ENCODE measurements at places on chromosomes 6 and 20. TPM values are rescaled to one million over a fixed set of nuclear protein-coding genes. Genes with fewer than 3 reads are reported as not detected.

DNA sequence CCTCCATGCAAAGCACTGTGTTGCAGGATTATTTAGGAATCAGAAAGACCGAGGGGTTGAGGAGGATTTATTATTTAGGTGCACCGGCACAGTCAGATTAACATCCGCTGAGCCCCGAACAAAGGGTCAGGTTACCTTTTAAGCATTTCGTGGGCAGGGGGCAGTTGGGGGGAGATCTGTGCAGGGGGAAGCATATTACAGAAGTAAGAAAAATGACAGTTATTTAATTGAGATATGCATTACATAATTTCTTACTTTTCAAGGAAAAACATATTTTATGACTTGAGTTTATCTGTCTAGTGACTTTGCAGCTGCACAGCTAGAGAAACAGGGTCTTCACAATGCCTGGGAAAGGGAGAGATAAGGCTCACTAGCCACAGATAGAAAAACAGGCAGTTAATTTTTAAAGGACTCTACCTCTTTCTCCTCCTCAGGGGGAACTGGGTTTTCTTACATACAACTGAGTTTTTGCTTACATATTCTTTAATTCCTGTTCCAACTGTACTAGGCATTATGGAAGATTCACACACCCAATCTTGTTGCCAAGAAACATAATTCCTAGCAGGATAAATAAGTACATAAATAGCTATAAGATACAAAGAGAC is 1.7 kb upstream of the HINT3 start:
- H3K36me3 ChIP-seq, result no peaks in the 10 kb centered on the region
- no peak overlapping the region for H3K4me3 ChIP-seq
- peaks cover 27% of the 10 kb centered on the region for H3K4me1 ChIP-seq
- DNase-seq, result no peak
- no peak overlapping the region for H3K27ac ChIP-seq

GRCh38 chr6:3758842-3759144 is 7.3 kb upstream of the PXDC1 start:
- H3K27ac ChIP-seq, result no peak overlapping the region
- H3K4me1 ChIP-seq, result no peaks in the 10 kb centered on the region
- no peak for DNase-seq
- H3K27me3 ChIP-seq, result no peaks in the 10 kb centered on the region

- no peak for DNase-seq
- no peak overlapping the region for H3K27ac ChIP-seq
- peaks cover 18% of the 10 kb centered on the region for H3K4me1 ChIP-seq
- no peaks in the 10 kb centered on the region for H3K36me3 ChIP-seq
These were observed 5.1 kb downstream of the RREB1 start for GRCh38 chr6:7112741-7113313.

DNA sequence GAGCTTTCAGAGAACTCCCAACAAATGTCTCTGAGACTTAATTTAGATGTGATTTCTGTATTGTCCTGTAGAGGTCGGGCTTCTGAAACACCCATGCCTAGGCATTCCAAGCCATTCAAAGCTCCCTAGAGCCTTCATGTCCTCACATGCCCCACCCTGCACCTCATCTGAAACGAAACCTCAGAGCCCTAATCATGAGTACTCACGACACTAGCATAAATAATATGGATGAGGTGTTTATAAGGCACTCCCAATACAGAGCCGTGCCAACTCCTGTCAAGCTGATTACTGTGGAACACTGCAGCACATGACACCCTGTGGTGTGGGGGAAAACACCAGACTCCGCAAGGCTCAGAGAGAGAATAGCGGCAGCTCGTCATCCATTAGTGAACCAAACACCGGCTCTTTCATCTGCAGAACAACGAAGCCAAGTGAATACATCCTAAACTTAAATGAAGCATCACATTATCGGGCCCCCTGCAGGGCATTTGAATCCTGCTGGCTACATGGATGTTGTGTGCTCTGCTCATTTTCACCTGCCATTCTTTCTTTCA is 83.8 kb downstream of the FNDC1 start:
- H3K36me3 ChIP-seq, result no peaks in the 10 kb centered on the region
- H3K4me3 ChIP-seq, result no peak overlapping the region
- no peak for DNase-seq
- no peaks in the 10 kb centered on the region for H3K4me1 ChIP-seq

Gene COL10A1
- total RNA-seq, result 0.12 TPM

Gene IL20RA
- 17.3 TPM for total RNA-seq

DNA sequence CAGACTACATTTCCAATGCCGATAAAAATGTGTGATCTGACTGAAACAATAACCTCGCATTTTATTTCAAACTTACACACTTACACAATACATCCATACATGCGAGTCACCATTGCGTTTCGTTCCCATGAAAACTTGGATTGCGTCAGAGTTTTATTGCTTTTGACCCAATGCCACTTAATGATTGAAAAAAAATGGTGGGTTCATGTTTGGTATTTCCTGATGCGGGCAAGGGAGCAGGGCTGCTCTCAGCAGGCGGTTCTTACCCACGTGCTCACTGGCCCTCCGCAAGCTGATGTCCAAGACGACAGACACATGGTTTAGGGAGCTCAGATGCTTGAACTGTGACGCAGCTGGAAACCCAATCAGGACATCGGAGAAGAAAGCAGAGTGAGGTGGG is 281.0 kb upstream of the SULF2 start:
- no peaks in the 10 kb centered on the region for H3K4me1 ChIP-seq
- DNase-seq, result no peak
- H3K27me3 ChIP-seq, result no peaks in the 10 kb centered on the region
- H3K27ac ChIP-seq, result no peak overlapping the region
- no peak overlapping the region for H3K4me3 ChIP-seq
- no peaks in the 10 kb centered on the region for H3K36me3 ChIP-seq

DNA sequence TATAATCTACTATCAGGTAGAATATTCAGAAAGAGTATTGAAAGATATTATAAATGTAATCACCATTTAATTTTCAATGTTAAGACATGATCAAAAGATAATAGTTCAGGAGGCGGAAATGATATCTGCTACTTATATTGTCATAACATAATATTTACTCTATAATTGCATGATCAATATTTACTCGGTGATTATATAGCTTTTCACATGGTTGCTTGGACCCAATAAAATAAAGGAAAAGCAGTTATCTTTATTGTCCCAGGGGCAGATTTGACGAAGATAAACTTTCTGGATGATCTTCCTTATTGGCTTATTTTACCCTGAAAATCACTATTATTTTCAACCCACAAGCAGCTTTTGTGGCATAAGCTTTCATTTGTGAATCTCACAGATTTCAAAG is 350.4 kb downstream of the HACE1 start:
- no peaks in the 10 kb centered on the region for H3K36me3 ChIP-seq
- no peak overlapping the region for H3K4me3 ChIP-seq
- no peak overlapping the region for H3K27ac ChIP-seq
- no peaks in the 10 kb centered on the region for H3K4me1 ChIP-seq
- DNase-seq, result no peak
- no peaks in the 10 kb centered on the region for H3K27me3 ChIP-seq

GRCh38 chr6:40322336-40322735 is 264.8 kb downstream of the LRFN2 start:
- no peaks in the 10 kb centered on the region for H3K4me1 ChIP-seq
- no peak for DNase-seq
- H3K36me3 ChIP-seq, result no peaks in the 10 kb centered on the region
- no peak overlapping the region for H3K4me3 ChIP-seq
- H3K27me3 ChIP-seq, result no peaks in the 10 kb centered on the region

GRCh38 chr6:152206072-152206818 is 398.8 kb downstream of the ESR1 start:
- H3K36me3 ChIP-seq, result no peaks in the 10 kb centered on the region
- H3K4me3 ChIP-seq, result no peak overlapping the region
- H3K27me3 ChIP-seq, result no peaks in the 10 kb centered on the region
- DNase-seq, result no peak
- H3K4me1 ChIP-seq, result no peaks in the 10 kb centered on the region
- H3K27ac ChIP-seq, result no peak overlapping the region

GRCh38 chr20:60024245-60024644 is 66.0 kb downstream of the CDH26 start:
- no peak overlapping the region for H3K4me3 ChIP-seq
- H3K36me3 ChIP-seq, result no peaks in the 10 kb centered on the region
- no peak for DNase-seq
- no peak overlapping the region for H3K27ac ChIP-seq

DNA sequence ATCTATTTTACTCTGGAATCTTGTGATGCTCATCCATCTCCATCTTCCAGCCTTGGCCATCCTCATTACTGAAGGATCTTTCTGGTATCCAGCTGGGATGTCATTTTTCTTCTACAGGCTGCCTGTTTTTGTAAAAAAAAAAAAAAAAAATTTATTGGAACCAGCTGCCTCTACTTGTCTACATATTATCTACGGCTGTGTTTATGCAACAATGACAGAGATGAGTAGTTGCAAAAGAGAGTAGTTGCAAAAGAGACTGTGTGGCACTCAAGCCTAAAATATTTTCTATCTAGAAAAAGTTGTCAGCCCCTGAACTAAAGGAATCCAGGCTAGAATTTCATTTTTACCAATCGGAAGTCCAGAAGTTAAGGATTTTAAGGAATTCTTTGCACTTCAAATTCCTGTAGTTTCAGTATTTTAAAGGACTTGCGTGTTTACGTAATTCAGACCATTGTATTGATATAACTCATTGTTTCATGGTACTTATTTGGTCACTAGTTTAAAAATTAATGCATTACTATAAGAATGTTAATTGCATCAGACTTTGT is 38.6 kb upstream of the PLCG1 start:
- H3K27ac ChIP-seq, result no peak overlapping the region
- H3K36me3 ChIP-seq, result peaks cover 85% of the 10 kb centered on the region
- DNase-seq, result no peak
- H3K4me3 ChIP-seq, result no peak overlapping the region

Gene NNAT
- 0.22 TPM for total RNA-seq

DNA sequence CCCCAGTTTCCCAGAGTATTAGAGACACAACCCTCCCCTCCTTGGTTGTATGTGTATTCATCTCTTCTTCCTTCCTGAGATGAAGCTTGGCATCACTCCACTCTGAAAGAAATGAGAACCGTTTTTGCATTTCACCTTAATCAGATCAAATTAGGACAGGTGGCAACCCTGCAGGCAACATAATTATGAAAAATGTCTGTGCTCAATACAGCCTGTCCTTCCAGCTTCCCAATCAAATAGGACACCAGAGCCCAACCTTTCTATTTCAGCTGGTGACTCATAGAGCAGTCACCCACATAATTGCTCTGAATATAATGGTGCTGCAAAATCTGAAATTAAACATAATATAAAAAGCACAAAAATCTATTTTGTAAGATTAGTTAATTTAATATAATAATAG is 310.2 kb upstream of the AGPAT4 start:
- no peaks in the 10 kb centered on the region for H3K4me1 ChIP-seq
- no peak overlapping the region for H3K4me3 ChIP-seq
- H3K36me3 ChIP-seq, result no peaks in the 10 kb centered on the region
- no peak overlapping the region for H3K27ac ChIP-seq

Gene SRC
- total RNA-seq, result 69.8 TPM

GRCh38 chr6:161963634-161964234 is 689.9 kb upstream of the AGPAT4 start:
- no peaks in the 10 kb centered on the region for H3K36me3 ChIP-seq
- H3K4me3 ChIP-seq, result no peak overlapping the region
- DNase-seq, result no peak
- no peaks in the 10 kb centered on the region for H3K27me3 ChIP-seq

Gene MMP24
- total RNA-seq, result 1.5 TPM

DNA sequence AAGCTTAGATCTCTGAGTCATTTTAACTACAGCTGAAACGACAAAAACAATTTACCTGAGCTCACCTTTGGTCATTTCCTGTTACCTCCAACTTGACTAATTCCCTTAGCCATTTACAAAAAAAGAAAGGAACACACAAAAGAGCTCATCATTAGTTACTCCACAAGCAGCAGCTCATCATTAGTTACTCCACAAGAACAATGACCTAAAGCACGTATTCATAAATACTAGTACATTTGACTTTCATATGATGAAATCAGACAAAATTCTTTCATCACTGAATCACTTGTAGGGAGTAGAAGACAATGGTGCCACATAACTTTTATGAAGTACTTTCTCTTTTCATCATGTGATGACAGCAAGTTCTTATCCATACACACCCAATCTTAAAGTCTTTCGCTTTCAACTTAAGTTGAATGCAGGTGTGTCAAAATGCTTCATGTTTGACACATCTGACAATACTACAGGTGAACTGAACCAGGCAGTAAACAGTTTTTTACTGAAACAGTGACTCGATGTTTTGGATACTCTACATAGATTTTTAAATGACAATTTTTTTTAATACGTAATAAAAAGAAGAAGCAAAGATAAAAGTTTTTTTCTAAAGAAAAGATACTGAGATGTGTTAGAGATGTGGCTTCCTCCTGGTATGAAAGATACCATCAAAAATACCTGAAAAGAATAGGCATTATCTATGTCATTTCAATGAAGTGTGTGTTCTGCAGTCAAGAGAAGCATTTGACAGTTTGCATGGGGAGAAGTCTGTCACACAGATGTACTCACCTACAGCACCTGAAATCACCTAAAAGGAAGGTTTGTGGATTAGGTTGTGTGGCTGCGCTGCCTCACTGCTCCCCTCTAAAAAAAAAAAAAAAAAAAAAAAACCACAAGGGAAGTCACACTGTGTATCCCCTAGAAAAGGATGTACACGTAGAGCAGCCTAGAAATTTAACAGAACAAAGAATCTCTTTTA is 109.1 kb downstream of the PRDM1 start:
- no peaks in the 10 kb centered on the region for H3K36me3 ChIP-seq
- no peaks in the 10 kb centered on the region for H3K4me1 ChIP-seq
- no peak overlapping the region for H3K4me3 ChIP-seq
- no peaks in the 10 kb centered on the region for H3K27me3 ChIP-seq
- no peak overlapping the region for H3K27ac ChIP-seq
- DNase-seq, result no peak

Gene MOG
- not detected for total RNA-seq
